ENCODE measurements at places on chromosomes 13 and 19.

- DNase-seq = no peak
Measured at GRCh38 chr19:50172726-50173125, 9.6 kb upstream of the IZUMO2 start.

GRCh38 chr13:72586518-72586917 is 140.9 kb downstream of the MZT1 start:
- DNase-seq = no peak

DNA sequence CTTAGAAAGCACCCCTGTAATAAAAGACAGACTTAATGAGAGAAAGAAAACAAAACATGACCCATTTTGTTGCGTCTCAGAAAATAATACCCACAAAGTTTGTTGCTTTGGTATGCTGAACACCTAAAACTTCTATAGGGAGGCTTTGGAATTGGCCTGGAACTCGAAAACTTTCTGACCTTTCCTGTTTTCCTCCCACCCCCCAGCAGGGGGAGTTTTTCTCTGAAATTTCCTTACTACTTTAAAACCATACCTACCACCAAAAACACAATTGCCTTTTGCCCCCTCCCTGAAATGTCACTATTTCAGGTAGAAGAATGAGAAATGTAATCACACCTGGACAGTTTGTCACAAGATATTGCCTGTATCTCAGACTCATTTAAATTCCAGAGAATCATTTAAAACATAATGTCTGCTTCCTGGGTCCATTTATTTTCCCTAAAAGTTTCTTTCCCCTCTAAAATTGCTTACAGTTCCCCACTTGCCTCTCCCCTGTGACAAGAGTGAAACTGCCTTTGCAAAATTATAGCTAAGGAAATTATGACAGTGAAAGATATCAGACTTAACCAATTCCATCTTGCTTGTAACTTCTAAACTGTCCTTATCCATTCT is 2700.2 kb downstream of the PCDH9 start:
- peak; percentile 4 for DNase-seq

GRCh38 chr13:99308471-99309087 is 1.4 kb upstream of the GPR183 start:
- DNase-seq = no peak

GRCh38 chr13:112060899-112061366 is 6.0 kb upstream of the SOX1 start:
- no peak for DNase-seq

DNA sequence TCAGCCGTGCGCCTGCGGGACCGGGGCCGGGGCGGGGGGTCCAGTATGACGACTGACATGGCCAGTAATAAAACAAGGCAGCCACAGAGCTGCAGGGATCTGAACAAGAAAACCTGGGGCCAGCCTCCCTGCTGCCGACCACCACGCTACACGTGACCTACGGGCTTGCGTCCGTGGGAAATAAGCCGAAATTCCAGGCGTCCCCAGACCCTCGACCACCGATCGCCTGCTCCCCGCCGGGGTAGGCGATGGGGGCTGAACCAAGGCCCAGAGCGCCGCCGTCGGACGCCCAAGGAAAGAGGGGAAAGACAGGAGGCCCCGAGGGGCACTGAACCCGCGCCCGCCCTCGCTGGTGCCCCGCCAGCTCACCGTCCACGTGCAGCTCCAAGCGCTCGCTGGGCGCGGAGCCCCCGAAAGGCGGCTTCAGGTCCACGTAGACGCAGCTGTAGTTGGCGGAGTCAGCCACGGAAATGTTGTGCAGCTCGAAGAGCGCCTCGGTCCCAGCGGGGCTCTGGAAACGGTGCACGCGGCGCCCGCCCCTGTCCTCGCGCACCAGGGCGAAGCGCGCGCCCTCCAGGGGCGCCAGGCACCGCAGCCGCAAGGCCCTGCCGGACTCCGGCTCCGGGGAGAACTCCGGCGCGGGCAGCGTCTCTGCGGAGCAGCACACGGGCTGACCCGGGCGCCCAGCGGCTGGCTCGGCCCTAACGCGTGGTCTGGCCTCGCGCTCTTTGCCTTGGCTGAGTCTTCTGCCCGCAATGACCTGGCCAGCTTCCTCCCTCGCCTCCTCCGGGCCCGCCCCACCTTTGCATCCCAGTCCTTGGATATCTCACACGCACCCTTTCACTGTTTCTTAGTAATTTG is 3.1 kb downstream of the A1BG start:
- no peak for DNase-seq

DNA sequence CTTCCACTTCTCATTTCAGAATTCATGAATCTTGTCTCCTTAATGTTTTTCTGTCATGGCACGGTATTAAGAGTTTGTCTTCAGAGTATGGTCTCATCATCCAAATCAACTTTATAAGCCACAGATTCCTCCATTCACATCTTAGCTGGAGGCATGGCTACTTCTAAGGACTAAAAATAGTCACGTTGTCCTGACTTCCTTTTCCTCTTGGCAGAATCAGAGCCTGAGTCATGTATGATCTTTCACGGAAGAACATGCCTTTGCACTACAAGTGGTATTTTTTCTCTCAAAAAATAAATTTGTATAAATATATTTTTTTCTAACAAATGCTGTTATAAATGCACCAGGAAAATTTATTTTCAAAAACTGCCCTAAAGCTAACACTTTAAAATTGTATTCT is 71.4 kb downstream of the ALOX5AP start:
- no peak for DNase-seq

- no peak for DNase-seq
Measured at GRCh38 chr19:4908360-4908759, 941 bp upstream of the UHRF1 start.

- no peak for DNase-seq
Measured at GRCh38 chr13:31518645-31519044, 220.7 kb upstream of the RXFP2 start.

DNA sequence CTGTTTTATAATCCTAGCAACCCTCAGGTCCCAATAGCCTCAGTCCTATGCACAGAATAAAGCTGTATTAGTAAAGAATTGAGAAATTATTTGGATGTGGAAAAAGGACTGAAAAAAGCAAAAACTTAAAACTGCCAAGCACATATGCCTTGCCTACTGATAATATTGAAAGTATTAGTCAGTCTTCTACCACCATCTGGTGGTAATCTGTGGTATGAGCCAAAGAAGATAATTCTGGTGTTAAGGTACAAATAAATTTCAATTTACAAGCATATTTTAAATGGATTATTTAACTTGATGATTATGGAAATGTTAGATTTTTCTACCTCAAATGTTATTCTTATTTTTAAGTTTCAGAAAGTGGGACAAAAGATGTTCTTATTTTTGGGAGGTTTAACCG is 460.3 kb upstream of the KLHL1 start:
- DNase-seq = no peak

GRCh38 chr19:13727798-13728197 is 36.5 kb upstream of the MRI1 start:
- no peak for DNase-seq
